ENCODE measurements at places on chromosomes 6 and 20.

GRCh38 chr6:27847706-27848105, 64.5 kb downstream of the OR2B2 start:
- no peak for DNase-seq

- no peak for DNase-seq
Observed at GRCh38 chr20:9488063-9488462, 26.3 kb upstream of the LAMP5 start.

GRCh38 chr20:8342391-8342790, 210.3 kb downstream of the PLCB1 start:
- no peak for DNase-seq

GRCh38 chr20:1125277-1125676, 6.9 kb downstream of the PSMF1 start:
- DNase-seq: no peak

DNA sequence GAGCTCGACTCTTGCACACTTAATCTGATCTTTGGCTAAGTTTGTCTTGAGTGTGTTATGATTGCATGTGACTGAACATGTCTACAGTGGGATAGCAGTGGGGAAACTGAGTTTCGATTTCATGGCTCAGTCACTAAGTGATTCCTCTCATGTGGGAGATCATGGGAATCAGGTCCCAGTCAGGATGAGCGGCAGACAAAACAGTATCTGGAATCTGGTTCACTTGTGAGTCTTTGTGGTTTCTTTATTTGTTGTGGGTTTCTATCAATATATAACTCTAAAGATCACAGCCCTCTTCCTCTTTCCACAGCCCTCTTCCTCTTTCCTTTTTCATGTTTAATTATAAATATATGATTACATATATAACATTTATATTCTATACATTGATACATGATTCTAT, 4.0 kb downstream of the RPP21 start:
- DNase-seq: no peak

- no peak for DNase-seq
Observed at GRCh38 chr6:2471472-2471871, 226.1 kb upstream of the GMDS start.

DNA sequence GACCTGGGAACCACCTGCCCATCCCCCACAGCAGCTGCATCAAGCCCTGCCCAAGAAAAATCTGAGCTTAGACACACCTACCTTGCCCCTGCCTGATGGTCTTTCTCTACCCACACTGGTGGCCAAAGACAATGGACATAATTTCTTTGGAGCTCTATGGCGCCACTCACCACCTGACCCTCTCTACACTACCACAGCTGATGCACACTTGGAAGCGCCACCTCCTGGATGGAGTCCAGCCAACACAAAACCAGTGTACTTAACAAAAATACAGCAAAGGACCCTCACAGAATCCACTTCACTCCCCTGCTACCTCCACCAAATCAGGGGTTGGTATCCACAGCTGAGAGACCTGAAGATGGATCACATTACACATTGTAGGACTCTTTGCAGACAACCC, 39.7 kb upstream of the CLVS2 start:
- DNase-seq: no peak

GRCh38 chr6:36318690-36319435, 17.8 kb downstream of the BNIP5 start:
- DNase-seq: no peak

GRCh38 chr6:56364827-56365339, 117.5 kb upstream of the COL21A1 start:
- DNase-seq: no peak

DNA sequence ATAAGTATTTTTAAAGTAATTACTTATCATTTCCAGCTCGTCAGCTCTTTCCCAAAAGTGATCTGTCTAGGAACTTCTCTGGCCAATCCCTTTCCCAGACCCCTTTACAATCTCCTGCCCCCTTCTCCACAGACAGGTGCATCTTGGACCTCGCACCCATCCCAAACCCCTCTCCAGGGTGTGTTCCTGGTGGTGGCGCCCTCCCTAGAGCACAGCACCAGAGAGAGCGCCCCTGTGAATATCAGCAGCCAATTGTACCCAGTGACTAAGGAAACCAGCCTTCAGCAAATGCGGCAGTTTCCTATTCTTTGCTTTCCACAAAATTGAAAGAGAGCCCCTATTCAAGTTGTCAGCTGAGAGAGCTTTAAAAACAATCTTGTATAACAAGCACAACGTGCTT, 157.7 kb downstream of the RNASET2 start:
- DNase-seq: no peak

- DNase-seq: no peak
Observed at GRCh38 chr6:119683031-119683430, 333.5 kb upstream of the MAN1A1 start.

DNA sequence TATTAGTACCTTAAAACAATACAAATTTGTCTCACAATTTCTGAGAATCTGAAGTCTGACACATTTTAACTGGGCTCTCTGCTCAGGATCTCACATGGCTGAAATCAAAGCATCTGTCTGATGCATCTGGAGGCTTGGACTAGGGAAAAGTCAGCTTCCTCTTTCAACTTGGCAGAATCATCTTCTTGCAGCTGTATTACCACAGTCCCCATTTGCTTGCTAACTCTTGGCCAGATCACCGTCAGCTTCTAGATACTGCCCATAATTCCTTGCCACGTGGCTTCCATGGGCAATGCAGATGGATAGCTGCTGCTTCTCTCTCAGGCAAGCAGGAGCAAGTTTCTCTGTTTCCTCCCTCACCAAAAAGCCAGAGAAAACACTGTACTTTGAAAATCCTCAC, 1106.4 kb upstream of the CITED2 start:
- no peak for DNase-seq

- no peak for DNase-seq
Observed at GRCh38 chr6:50591135-50591534, 122.2 kb upstream of the TFAP2D start.

DNA sequence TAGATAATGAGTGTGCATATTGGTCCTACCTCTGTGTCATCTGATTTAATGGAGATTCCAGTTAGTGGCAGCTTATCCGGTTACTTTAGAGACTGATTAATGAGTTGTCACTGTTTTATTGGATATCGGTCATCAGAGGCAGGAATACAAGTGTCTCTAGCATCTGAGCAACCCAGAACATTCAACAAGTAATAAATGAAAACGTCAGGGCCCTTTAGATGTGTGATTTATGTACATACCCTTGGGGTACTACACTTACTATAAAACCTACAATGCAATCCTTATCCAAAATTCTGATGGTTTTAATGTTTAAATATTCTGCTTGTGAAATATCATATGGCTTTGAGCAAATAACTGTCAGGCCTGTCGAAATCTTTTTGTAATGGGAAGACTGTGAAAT, 1117.9 kb upstream of the FLRT3 start:
- no peak for DNase-seq

GRCh38 chr20:50136822-50137599, 16.5 kb downstream of the PEDS1 start:
- DNase-seq: no peak

DNA sequence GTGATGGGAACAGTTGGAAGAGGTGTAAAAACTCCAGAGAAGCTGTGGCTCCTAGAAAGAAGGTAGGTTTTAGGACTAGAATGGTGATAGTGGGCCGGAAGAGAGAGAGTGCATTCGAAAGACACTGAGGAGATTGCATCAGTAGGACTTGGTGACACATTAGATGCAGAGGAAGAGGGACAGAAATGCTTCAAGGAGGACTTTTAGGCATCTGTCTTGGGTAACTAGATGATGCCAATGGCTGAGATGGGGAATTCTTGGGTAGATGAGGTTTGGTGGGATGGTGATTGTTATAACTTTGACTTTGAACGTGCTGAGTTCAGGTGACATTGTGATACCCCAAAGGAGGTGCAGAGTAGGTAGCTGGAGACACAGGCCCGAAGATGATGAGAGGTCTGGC, 196.5 kb downstream of the GMPR start:
- no peak for DNase-seq

DNA sequence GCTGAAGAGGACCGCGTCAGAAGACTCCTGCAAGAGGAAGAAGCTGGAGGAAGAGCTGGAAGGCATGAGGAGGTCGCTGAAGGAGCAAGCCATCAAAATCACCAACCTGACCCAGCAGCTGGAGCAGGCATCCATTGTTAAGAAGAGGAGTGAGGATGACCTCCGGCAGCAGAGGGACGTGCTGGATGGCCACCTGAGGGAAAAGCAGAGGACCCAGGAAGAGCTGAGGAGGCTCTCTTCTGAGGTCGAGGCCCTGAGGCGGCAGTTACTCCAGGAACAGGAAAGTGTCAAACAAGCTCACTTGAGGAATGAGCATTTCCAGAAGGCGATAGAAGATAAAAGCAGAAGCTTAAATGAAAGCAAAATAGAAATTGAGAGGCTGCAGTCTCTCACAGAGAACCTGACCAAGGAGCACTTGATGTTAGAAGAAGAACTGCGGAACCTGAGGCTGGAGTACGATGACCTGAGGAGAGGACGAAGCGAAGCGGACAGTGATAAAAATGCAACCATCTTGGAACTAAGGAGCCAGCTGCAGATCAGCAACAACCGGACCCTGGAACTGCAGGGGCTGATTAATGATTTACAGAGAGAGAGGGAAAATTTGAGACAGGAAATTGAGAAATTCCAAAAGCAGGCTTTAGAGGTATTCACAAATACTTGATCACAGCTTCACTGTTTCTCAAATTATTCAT, 8.9 kb upstream of the SNRNP48 start:
- DNase-seq: no peak

GRCh38 chr6:40778918-40779317, 191.8 kb upstream of the LRFN2 start:
- DNase-seq: no peak

DNA sequence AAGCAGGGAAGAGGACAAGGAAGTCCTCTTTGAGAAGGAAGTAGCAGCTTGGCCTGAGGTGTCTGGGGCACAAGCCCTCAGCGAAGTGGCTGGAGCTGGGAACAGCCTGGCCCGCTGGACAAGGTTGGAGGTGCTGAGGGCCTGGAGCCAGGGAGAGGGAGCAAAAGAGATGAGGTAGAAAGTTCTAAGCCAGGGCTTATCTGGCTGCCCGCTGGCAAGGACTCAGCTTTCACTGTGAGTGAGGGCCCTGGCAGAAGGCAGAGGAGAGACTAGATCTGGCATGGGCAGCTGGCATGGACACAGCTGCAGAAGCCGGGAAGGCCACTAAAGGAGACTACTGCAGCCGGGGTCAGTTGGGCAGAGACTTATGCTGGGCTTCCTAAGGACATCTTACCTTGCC, 21.8 kb upstream of the PCMTD2 start:
- no peak for DNase-seq

- no peak for DNase-seq
Observed at GRCh38 chr6:34374508-34374907, 18.0 kb downstream of the NUDT3 start.

GRCh38 chr6:21597801-21598673, 4.5 kb downstream of the SOX4 start:
- peak; percentile 47 for DNase-seq

- DNase-seq: no peak
Observed at GRCh38 chr20:38106461-38106860, 58.6 kb downstream of the TGM2 start.

GRCh38 chr6:169291646-169292337, 38.1 kb upstream of the THBS2 start:
- DNase-seq: no peak

DNA sequence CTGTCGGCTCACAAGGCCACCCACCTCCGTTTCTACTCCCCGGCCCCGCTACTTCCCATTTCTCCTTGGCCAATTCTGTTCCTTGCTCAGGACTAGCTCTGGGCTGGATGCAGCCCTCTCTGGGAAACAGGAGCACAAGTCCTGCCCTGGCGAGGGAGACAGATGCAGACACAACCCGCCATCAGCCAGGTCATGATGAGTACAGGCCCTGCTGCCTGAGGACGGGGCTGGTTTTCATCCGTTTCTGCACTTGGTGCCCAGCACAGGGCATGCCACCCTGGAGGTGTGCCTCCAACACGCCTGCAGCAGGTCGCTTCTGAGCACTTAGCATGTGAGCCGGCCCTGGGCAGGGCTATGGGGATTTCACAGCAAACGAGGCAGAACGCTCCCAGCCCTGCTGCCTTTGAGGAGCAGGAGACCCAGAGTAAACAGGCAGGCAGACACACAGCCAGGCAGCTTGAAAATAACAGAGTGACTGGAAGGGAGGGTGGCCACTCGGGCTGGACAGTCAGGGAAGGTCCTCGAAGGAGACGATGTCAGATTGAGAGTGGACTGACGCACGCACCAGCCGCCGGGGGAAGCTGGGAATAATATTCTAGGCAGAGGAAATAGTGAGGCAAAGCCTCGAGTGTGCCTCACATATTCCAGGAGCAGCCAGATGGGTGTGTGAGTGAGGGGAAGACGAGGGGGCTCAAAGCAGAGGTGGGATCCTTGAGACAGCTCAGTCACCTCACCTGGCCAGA, 21.2 kb upstream of the VSTM2L start:
- DNase-seq: no peak

DNA sequence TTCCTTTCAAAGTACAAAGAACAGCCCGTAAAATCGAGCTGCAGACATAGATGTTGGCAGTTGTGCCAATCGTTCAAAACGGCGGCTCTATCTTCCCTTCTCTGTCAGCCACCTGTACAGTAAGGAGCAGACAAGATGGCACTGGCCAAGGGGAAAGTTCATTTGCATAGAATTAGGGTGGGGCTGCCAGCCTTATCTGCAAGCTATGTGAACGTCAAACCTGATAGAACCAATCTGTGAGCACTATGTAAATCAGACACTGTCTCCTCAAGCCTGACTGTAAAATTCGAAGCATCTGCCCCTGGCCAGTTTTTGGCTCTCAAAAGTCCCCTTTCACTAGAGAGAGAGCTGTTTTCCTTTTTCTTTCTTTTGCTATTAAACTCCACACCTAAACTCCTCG, 374.5 kb downstream of the EPM2A start:
- no peak for DNase-seq

GRCh38 chr6:159971341-159972178, 2.7 kb downstream of the IGF2R start:
- no peak for DNase-seq

GRCh38 chr6:135008072-135008940, 46.3 kb downstream of the HBS1L start:
- DNase-seq: no peak

DNA sequence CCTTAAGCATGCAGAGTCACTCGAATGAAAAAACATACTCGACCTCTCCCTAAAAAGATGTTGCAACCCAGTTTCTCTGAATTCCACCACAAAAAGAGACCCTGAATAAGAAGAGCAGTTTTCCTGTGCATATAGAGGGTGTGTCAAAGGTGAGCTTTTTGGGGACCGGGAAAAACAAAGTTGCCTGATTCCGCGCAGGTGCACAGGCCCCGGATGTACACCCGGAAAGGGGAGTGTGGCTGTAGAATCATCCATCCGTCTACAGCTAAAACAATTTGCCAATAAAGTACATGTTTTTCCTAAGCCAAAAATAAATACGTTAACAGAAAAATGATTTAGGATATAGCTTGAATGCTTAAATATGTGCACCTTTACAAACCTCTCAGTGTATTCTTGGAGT, 41.2 kb upstream of the IRF4 start:
- no peak for DNase-seq

GRCh38 chr6:32181915-32182529, 2.0 kb downstream of the AGER start:
- no peak for DNase-seq

DNA sequence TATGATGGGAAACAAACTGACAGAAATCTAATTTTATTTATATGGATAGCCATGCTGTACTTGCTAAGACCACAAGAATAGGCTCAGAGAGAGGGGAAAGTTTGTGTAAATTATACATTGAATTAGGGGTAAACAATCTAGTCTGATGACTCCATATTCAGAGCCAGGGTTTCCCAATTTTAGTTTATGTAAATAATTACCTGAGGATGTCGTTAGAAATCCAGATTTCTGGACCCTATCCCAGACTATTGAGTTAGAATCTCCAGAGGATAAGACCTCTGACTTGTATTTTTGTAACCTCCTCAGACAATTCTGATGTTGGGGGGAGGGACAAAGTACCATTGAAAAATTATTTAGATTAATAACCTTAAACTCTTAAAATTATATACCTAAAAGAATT, 18.3 kb downstream of the ACSS2 start:
- no peak for DNase-seq
